Stimulated activated naive CD4-positive, alpha-beta T cell (primary cell): ENCODE measurements at places on chromosomes 7 and 10.

DNA sequence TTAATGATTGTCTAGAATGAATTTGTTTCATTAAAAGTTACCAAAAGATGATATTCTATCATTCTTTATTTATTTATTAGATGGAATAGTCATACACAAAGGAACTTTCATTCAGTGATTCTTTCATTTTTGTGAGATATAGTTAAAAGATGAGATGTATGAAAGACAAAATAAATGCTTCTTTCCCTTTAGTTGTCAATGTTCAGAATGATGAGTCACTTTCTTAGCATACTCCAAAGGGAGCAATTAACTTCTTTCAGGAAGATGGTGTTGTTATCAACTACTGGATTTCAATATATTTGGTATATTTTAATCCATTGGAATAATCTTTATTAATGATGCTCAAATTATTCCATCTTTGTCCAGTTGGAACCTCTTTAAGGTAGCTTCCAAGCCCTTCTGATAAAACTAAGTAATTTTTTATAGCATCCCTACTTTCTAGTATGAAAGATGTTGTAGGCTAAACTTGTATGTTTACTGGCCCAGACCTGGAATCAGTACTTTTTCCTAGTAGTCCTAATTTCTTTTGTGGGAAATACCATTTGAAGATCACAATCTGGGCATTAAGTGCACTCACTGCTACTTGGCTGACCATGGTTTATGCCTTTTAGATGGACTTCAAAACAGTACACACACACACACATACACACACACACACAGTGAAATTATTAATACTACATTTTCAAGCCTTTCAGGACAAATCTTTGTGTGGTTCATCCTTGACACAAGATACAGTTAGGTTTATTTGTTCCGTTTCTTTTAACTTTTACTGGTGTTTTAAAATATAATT, 2.5 kb downstream of the GIMAP7 start:
- DNase-seq, result no peak

DNA sequence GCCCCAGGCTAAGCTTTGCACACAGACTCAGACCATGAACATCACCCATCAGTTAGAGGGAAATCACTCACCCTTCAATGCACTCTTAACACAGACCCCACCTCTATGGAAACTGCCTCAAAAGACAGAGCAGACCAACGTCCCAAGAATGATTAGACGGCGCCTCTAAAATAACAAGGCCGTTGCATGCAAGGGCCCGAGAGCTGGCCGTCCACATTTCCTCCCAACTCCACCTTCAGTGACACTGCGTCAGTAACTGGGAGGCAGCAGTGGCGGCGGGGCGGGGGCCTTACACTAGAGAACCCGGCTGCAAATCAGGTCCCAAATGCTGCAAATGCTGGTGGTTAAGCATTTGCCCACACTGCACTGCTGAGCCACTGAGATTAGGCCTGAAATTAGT, 115.0 kb downstream of the PTPRN2 start:
- no peak for DNase-seq

DNA sequence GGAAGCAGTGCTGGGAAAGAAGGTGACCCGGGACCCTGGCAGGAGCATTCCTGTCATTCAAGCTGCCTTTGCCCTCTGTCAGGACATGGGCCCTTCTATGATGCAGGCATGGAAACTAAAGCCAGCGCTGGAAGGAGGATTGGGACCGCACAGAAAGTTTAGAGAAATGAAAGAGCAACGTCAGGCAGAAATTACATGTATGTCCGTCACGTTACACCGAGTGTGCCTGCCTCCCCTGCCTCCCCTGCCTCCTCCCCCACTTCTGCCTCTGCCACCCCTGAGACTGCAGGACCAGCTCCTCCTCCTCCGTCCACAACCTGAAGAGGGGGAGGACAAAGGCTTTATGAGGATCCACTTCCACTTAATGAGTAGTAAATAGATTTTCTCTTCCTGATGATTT, 13.9 kb upstream of the PWWP2B start:
- no peak for DNase-seq

DNA sequence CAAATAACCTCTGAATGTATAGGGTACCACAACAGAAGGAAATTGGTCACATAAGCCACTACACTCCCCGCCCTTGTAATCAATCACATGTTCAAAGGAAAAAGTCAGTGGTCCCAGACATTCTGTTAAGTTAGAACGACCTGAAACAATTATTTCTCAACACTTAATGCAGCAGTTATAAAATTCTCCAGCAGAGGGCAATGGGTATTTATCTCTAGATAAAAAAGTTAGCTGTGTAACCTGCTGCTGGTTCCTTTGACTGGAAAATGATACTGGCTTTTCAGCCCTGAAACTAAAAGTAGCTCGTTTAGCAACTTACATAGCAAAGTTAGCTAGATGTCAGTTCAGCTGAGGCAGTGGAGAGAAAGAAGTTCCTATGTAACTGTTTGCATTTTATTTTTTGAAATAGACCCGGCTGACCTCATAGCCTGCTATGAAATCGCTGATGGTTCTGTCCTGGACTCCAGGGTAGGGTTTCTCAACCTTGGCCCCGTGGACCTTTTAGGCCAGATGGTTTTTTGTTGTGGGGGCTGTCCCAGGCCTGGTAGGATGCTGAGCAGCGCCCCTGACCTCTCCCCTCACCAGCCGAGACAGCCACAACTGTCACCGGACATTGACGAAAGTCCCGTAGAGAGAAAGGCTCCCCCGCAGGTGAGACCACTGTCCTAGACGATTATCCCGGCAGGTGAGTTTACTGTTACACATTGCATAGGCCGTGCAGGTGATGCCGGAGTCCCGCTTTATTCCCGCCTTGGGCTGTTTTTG, 40.2 kb upstream of the PROSER2 start:
- DNase-seq, result no peak

DNA sequence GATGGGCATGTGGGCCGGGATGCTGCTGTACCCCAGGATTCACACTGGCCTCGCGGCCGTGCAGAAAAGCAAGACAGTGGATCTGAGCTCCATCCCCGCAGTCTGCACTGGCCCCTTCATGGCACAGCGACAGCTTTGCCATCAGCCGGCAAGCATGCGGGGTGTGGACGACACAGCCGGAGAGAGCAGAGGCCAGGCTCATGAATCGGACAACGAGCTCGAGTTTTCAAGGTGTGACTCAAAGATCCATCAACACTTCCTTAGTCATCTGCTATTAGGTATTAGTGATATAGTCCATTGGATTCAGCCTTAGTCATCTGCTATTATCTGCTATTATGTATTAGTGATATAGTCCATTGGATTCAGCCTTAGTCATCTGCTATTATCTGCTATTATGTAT, 254.7 kb downstream of the KLF6 start:
- DNase-seq, result no peak

DNA sequence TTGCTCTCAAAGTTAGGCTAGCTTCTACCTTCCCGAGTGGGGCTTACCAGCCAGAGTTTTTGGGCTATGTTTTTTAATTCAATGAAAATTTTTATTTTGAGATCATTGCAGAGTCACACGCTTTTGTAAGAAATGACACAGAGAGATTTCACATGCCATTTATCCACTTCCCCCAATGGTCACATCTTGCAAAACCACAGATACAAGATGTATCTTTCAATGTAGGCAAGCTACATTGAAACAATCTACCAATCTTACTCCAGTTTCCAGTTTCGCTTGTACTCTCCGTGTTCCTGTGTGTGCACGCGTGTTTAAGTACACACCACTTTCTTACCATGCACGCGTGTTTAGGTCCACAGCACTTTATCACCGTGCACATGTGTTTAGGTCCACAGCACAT, 89.4 kb upstream of the LEP start:
- no peak for DNase-seq

DNA sequence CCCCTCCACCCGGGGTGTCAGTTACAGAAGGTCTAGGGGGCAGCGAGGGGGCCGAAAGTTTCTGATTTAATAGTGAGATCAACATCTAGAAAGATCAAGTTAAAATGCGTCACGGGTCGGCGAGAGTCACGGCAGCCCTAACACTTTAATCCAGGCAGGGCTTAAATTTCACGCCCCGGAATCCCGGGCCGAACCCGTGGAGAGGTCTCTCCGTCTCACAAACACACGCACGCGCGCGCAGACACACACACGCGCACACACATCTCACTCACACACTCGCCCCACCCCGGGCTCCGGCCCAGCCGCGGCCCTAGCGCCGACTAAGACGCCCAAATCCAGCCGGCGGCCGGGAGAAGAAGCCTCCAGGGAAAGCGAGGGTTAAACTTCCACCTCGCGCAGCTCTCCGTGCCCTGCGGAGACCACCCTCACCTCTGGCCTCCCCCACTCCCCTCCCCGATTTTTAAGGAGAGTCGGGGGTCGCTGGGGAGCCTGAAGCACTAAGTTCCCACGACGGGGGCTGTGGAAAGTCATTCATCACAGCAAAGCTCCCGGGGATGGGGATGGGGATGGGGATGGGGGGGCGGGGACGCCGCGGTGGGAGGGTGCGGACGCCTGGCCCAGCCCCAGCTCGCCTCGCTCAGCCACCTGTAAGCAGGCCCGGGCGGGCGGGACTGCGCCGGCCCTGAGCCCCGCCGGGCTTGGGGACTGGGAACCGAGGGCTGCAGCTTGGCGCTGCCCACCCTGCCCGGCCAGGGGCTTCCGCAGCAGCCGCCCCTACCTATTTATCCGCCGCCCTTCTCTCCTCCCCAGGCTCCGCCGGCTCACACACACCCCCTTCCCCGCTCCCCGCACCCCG, 1.6 kb downstream of the PDGFA start:
- no peak for DNase-seq

- no peak for DNase-seq
Observed at GRCh38 chr7:92002720-92003119, 62.1 kb downstream of the AKAP9 start.

DNA sequence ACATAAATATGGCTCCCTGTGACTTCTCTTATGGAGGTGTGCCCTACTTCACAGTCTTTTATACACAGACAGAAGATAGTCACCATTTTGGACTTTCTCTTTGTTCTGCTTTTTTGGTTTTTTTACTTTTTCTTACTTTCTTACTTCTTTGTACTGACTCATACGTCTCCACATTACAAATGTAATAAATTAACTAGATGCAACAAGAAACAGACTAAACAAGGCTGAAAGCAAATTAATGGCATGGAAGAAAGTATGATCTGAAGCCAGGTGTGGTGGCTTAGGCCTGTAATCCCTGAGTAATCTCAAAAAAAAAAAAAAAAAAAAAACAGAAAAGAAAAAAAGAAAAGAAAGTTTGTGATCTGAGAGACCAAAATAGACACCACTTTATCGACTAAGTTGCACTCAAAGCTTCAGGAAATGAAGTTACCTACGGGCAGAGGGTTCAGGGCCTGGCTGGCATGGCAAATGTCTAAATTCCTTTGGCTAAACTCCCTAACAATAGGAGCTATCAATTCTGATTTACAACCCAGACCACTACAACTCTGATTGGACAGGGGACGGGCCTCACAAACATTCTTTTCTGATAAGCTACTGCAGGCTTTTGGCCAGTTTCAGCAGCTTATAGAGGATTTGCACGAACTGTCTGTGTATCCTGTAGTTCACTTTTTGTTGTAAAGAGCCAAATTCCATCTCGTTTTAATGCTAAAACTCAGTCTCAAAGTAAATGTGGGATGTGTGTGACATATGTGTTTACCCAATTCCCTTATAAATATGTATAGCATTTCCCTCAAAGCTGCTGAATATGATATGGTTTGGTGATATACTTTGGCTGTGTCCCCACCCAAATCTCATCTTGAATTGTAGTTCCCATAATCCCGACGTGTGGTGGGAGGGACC, 129.1 kb downstream of the SEPTIN14 start:
- no peak for DNase-seq

DNA sequence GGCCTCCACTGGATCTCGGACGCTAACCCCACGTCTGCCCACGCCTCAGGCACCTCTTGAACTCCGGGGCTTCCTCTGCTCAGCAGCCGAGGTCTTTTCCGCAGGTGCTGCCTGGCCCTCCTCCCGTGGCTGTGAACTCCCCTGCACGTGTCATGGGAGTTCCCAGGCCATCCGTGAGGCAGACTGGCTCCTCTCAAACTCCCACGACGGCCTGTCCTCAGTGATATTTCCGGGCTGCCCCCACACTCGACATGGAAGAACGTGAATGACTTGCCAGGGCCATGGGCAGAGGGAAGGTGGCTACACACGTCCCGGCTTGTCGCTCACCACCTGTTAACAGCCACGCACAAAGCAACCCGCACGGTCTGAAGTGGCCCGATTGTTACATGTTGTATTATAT, 110.9 kb downstream of the ADARB2 start:
- DNase-seq, result no peak

DNA sequence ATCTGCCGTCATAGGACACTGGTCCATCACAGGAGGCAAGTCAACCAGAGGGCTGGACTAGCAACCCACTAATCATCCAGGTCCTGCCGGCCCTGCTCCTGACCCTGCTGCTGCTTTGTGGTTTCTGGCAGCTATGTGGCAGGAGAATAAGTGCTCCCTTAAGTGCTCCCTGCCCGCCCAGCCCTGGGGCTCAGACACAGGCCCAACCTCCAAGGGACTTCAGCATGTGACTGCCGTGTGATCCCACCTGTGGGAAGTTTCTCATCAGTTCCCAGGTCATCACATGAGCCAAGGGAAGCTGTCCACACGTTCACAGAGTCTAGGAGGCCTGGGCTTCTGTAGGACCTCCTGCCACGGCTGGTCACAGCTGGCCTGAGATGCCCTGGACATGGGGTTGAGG, 34.2 kb upstream of the ZNF488 start:
- no peak for DNase-seq

DNA sequence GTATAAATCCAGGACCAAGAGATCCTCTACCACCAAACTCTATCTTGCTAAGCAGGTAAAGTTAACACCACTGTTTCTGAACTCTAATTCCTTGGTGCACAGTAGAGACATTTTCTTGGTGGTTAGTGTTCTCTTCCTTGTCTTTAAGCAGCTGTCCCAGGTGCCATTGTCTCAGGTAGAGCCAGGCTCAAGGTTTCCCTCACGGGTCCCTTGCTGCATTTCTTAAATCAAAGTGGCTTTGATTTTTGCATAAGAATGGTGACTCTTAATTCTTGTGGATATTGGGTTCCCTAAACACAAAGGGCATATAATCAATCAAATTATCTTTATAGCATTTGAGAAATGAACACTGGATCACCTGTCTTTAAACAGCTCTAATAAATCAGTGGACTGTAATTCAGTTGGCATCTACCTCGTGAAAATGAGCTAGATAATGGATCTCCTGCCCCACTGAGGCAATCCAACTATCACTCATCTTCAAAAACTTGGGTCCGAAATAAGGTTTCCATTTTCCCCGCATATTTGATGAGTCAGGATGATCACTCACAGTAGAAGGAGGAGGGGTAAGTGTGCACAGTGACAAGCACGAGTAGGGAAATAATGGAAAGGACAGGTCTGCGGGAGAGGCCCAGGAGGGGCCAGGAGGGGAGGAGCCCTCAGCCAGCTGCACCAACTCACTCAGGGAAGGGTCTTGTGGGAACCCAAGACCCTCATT, 2.4 kb downstream of the ABCC2 start:
- no peak for DNase-seq

- no peak for DNase-seq
Observed at GRCh38 chr10:122852261-122852660, 6.6 kb upstream of the CUZD1 start.

- DNase-seq, result peak; percentile 25
Observed at GRCh38 chr7:48083114-48083830, 5.8 kb upstream of the UPP1 start.

DNA sequence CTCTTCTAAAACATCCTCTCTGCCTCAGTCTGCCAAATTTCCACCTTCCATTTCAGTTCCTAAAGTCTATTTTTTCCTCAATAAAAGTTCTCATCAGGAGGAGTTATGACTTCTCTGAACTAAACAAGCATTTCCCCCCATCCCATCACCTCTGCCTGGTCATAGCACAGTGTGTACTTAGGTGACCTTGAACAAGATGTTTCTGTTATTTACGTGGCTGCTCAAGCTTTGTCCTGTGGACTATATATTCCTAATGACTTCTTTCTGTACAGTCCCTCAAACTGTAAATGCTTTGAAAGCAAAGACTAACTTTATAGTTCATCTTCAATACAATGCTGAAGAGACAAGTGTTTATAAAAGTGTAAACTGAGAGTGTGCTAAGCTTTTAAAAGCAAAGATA, 166.9 kb downstream of the CPEB3 start:
- no peak for DNase-seq
